ENCODE measurements at places on chromosomes 13 and 19.
A peak's percentile ranks its signal among the peaks of the same experiment; 100 is the strongest.

DNA sequence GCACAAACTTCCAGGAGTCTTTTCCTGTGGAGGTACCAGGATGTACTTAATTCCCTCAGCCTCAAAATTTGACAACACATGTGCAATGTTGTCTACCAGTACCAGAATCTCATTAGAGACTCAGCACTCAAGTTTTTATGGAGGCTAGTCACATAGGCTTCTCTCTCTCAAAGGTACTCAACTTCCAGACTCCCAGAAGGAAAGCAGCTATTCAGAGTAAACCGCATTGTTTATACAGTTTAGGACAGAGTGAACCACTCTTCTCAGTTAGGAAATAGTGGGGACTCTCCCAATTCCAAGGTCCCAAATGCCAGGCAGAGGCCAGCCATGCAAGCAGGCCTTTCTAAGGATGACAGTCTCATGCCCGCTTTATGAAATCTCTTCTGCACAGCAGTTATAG lies 8.5 kb upstream of the C1QTNF9B start:
- DNase-seq, result no peak

- DNase-seq, result peak; percentile 48
Observed at GRCh38 chr19:18233224-18233825, 7.1 kb upstream of the PDE4C start.

DNA sequence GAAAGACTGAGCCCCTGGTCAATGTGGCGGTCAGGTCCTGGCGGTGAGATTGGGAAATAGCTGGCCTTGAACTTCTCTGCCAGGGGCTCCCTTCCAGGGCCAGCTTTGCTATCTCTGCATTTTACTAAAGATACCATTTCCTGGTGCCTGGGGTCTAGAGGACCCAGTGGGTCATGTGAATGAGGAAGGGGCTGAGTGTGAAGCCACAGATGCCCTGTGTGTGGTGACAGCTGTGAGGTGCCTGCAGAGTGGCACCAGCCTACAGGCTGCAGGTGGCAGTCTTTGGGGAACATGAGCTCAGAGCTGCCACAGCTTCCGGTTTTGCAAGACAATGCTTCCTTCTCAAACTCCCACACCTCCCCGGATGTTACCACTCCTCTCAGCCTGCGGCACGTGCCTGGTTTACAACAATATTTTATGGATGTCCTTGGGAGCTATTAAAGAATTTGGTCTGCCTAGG lies 5.2 kb upstream of the MLNR start:
- DNase-seq, result peak; percentile 45

DNA sequence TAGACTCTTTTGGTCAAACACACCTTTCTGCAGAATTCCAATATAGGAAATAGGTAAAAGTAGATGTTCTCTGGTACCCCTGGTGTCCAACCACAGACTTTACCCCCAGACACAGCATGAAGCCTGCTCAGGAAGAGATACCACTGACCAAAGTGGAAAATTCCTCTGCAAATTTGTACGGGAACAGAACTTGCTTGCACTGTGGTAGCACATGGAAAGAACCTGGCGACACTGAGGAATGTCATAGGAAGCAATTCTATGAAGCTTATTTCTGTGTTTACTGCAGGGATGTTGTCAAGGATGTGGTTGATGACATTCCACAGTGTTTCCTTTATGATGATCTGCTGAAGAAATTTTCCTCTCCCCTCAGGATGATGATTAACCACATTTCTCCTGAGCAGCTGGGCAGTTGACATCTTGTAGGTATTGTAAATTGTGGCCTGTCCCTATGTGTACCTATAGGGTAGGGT lies 48.9 kb upstream of the TNFSF11 start:
- DNase-seq, result no peak

DNA sequence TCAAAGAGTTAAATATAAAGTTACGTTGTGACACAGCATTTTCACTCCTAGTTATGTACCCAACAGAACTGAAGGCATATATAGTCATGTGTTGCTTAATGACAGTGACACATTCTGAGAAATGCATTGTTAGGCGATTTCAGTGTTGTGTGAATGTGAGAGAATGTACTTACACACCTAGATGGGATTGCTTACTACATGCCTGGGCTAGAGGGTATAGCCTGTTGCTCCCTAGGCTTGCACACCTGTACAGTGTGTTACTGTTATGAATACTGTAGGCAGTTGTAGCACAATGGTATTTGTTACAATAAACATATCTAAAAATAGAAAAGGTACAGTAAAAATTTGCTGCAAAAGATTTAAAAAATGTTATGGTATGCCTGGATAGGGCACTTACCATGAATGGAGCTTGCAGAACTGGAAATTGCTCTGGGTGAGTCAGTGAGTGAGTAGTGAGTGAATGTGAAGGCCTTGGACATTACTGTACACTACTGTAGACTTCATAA lies 89.2 kb downstream of the DHRS12 start:
- no peak for DNase-seq

- DNase-seq, result no peak
Observed at GRCh38 chr19:58569943-58570670, 3.0 kb downstream of the MZF1 start.
